ENCODE measurements at places on chromosomes 11 and 22.

- DNase-seq: no peak
These were observed 76.4 kb downstream of the MPPED1 start for GRCh38 chr22:43488031-43488866.

GRCh38 chr22:46220921-46221320 lies 29.2 kb downstream of the CDPF1 start:
- DNase-seq: no peak

DNA sequence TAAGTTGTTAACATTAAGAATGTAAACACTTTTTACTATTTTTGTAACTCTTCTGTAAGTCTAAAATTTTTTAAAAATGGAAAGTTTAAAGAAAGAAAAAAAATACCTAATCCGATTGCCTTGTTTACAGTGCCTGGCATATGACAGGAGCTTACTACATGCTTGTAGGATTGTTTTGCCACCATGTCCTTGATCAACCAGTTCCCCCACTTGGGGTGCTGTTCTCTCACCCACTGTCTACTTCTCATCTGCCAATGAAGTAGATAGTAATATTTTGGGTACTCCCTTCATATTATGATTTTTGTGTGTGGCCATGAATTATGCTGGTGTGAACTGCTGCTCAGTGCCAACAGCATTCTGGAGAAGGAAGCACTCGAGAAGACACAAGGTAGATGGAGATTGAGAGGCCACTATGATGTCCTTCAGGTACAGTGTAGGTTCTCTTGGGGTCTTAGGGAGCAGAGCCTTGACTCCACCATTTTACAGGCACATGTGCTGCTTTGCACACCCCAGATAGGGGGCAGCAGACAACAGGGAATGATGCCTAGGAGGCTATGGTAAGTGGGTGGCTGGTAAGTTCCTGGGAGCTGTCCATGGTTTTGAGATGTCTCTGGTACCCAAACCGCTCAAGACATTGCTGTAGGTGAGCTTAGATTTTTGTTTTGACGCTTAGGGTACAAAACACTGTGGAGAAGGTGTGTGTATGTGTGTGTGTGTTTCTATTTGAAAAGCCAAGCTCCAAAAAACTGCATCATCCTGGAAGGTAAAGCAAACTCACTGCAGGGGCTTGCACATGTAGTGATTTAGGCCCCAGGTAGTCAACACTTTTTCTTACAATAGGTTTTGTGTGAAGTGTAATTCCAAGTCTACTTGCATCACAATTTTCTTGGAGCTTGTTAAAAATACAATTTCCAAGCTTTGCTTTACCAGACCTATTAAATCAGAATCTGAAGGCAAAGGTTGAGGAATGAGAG lies 494.5 kb upstream of the LARGE1 start:
- no peak for DNase-seq

GRCh38 chr11:1520209-1520662 lies 33.7 kb upstream of the MOB2 start:
- no peak for DNase-seq

DNA sequence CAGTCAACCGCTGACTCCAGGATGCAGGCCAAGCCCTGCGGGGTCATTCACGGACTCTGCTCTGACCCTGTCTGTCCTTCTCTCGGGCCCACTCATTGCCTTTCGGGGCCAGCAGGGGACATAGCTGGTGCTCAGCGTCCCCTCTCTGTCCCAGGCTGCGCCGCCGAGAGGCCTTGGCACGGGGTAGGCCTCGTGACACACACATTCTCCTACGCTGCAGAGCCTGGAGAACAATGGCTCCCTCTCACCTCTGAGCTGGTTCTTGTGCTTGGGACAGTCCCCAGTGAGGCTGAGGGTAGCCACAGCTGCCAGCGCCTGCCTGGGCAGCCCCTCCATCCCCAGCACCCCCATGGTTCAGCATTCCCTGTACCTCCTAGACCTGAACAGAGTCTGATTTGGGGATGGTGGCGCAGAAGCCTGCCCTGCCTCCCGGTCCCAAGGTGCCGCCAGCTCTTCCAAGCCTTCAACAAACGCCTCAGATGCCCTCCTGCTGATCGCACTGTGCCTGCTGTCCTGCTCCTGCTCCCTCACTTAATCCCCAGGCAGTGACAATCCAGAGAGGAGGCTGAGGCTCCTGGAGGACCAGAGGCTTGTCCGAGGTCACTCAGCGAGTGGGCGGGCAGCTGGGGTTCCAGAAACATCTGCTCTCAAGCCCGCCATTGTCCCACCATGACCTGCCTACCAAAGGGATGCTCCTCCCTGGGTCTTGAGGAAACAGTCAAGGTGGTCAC lies 30.4 kb downstream of the DUSP8 start:
- no peak for DNase-seq

DNA sequence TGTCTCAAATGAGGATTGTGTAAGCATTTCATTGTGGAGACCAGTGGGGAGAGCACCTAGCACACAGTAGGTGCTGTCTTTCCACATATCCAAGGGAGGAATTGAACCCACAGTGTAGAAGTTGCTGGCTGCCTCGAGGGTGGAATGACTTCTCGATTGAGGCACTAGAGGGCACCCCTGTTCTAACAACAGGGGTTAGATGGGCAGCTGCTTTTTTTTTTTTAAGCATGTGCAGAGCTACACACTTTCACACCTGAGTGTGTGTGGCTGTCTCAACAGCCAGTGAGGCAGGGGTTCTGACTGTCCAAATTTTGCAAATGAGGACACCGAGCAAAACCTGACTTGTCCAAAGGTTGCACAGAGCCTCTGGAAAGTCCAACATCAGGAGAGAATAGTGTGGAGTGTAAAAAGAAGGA lies 118.2 kb upstream of the CRYBB3 start:
- DNase-seq: peak; percentile 2

DNA sequence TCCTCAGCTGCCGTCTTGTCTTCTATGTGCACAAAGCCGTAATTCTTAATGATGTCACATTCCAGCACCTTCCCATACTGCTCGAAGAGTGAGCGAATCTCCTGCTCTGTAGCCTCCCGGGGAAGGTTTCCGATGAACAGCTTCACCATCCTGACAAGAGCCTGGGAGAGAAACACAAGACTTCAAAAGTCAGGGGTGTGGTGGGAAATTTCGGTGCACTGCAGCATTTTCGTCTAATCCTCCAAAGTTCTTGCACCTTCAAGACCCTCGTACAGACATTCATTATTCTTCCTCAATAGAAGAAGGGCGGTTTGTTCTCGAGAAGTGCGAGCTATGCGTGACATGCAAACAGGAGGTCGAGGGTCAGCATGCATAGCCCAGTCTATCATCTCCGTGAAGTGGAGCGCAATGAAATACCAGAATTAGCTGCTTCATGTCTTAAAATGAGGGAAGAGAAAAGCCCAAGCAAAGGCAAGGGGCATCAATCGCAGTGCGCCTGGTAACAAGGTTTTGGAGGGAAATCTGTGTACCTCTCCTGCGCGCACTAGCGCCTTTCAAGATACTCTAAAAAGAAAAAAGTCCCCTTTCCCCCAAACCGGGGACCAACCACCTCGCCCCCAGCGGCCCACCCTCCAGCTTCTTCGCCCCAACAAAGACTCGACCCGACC lies 622 bp downstream of the RBM4B start:
- no peak for DNase-seq

DNA sequence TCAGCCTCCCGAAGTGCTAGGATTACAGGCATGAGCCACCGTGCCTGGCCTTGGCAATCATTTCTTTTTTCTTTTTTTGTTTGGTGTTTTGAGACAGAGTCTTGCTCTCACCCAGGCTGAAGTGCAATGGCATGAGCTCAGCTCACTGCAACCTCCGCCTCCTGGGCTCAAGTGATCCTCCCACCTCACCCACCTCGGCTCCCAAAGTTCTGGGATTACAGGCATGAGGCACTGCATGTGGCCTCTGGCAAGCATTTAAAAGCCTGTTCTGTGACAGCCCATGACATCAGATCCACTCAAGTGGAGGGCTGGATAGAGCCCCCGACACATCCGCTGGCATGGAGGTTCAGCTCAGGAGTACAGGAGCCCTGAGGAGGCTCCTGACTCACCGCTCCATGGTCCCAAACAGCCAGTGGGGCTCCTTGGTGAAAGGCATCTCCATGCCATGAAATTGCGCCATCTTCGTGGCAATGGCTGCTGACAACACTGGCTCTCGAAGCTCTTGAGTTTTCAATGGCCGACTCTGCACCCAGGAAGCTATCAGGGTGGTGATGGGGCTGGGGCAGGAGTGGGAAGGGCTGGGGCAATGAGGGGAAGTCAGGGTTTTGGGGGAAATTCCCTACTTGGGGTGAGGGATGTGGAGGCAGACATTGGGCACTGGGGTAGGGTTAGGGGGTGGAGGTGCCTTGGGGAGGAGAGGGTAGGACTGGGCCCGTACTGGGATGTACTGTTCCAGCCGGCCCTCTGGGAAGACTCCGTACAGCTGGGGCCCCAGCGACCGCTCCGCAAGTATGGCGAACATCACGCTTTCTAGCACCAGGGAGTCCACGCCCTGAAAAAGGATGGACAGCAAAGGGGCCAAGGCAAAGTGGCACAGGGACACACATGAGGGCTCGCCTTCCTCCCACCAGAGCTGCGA lies 1.4 kb downstream of the CHKB start:
- DNase-seq: no peak

- no peak for DNase-seq
These were observed 159.3 kb upstream of the B3GAT1 start for GRCh38 chr11:134571301-134571700.

- DNase-seq: no peak
These were observed 143.7 kb downstream of the TYR start for GRCh38 chr11:89321401-89321800.

DNA sequence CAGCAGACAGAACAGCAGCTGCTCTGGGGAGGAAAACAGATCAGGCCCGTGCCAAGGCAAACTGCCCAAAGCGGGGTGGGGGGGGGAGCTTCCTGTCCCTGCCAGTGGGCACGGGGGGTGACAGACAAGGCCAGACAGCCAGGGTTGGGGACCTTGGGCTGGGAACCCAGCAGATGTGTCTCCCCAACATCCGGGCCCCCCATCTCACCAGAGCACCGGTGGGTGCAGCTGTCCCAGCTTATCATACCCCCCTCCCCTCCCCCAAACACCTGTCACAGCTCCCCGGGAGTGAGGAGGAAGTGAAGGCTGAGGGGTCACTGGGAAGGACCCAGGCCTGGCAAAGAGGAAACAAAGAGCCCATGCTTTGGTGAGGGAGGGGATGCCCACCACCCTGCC lies 1.3 kb downstream of the PPP1R14B start:
- DNase-seq: no peak

DNA sequence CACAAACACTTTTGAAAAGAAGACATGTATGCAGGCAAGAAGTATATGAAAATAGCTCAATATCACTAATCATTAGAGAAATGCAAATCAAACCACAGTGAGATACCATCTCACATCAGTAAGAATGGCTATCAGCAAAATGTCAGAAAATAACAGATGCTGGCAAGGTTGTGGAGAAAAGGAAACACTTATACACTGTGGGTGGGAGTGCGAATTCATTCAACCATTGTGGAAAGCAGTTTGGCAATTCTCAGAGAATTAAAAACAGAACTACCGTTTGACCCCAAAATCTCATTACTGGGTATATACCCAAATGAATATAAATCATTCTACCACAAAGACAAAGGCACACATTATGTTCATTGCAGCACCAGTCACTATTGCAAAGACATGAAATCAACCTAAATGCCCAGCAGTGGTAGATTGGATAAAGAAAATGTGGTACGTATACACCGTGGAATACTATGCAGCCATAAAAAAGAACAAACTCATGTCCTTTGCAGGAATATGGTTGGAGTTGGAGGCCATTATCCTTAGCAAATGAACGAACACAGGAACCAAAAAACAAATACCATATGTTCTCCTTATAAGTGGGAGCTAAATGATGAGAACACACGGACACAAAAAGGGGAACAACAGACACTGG lies 18.5 kb downstream of the MMP13 start:
- DNase-seq: no peak

GRCh38 chr11:107973641-107974040 lies 35.1 kb upstream of the CUL5 start:
- DNase-seq: no peak

DNA sequence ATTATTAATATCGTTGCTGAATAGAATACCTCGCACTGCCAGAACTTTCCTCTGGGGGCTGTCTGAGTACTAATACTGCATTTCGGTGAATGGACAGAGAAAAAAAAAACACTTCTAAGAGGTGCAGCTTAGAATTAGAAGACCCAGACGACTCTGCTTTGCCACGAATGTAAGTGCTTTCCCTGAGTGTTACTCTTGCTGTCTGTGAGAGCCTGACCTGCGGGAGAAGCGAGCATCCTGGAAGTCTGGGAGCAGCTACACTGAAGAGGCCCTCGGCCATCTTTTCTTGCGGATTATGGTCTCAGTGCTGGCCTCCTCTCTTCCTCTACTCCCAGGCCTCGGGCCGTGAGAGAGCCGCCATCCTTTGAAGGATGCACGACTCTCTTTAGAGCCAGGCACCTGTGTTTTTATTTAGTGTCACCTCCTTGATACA lies 94.9 kb downstream of the SCN3B start:
- DNase-seq: peak; percentile 67

GRCh38 chr22:30861688-30862552 lies 106.7 kb downstream of the MORC2 start:
- DNase-seq: no peak

DNA sequence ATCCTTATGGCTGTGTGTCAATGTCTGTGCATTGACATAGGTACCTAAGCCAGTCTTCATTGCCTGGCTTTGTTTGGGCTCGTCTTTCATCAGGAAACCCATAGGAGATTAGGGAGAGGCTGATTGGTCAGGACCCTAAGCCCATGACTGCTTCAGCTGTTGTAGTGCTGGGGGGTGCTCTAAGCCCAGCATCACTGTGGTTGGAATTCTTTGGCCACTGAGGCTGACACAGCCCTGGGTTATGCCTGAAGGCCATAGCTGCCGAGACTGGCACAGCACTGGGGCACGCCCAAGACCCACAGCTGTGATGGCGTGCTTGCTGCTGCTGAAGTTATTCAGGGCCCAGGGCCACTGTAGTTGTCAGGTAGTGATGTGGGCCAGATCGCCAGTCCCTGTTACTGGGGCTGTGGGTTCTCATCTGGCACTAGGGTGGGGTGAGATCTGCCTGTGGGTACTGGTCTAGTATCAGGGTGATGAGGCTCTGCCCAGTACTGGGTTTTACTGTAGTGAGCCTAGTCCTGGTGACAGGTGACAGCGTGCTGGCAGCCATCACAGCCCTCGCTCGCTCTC lies 4.9 kb downstream of the USP18 start:
- no peak for DNase-seq

DNA sequence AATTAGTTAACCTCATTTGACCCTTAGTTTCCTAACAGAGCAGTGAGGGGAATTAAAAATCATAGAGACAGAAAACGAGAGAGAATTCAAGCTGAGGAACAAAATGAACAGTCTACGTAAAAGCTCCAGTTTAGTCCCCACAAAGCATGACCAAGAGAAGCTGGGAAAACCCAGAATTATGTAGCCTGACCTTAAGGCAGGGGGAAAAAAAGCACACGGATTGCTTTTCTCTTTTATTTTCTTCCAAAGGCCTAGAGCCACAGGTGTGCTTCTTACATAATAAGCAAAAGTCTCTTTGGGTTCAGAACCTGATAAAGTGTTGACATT lies 514 bp upstream of the AMBRA1 start:
- no peak for DNase-seq

GRCh38 chr11:88886796-88887195 lies 179.0 kb downstream of the GRM5 start:
- DNase-seq: no peak
